Breast epithelium (tissue), 4 donors: ENCODE measurements at places on chromosomes 1 and 21. TPM values are rescaled to one million over a fixed set of nuclear protein-coding genes. Genes with fewer than 3 reads are reported as not detected.
A peak's percentile ranks its signal among the peaks of the same experiment; 100 is the strongest.

DNA sequence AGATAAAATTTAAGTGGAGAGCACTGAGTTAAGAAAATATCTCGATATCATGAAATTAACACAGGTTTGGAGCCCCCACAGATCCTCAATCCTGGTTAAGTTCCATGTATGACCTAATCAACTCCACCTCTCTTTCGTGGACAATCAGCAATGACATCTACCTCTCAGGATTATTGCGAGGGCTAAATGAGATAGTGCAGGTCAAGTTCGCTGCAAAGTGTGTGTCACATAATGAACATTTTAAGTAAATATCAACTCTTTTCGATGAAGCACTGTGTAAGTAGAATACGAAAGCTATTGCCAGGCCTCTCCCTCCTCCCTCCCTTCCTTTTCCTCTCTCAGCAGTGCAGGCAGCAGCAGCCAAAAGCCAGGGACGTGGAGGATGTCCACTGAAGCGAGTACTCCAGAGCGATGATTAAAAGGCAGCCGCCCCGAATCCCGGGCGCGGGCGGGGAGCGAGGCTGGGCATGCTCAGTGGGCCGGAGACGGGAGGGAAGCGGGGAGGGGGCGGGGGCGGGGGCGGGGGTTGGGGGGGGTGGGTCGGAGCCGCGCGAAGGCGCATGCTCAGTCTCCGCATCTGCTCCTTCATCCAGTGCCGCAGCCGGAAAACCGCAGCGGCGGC lies at the start of gene CAMSAP2:
Gene CAMSAP2 (plus strand): TSS at position 567 of the 622 bp plus-strand sequence. CDS start 935 bp downstream, outside the sequence.
- DNase-seq = peak; percentile 79

The HJV gene
- not detected for total RNA-seq

The FCRL4 gene
- not detected for total RNA-seq

DNA sequence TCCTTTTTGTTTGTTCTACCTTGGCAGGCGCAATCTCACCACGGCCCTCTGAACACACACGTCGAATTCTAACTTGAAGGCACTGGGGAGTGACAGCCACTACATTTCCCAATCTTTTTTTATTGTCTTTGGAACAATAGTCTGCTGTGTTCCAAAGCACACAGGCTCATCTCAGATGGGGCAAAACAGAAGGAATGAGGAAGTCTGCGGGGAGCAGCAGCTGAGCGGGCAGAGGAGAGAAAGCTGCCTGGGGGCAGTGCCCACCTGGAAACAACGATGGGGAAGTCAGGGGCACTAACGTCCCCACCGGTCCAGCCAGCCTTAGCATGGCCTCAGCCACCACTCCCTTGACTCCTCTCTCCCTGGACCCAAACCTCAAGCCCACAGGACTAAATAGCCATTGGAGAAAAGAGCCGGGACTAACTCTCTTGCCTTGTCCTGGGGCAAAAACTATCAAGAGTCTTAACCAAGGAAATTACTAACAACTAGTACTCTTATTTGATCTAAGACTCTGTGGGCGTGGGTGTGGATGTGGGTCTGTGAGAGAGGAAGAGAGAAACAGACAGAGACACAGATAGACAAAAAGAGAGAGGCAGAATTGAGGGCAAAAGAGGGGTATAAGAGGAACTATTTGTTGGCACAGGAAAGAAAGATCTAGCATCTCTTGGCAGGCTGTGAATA lies 34.2 kb downstream of the SYF2 start:
- DNase-seq = peak; percentile 67

DNA sequence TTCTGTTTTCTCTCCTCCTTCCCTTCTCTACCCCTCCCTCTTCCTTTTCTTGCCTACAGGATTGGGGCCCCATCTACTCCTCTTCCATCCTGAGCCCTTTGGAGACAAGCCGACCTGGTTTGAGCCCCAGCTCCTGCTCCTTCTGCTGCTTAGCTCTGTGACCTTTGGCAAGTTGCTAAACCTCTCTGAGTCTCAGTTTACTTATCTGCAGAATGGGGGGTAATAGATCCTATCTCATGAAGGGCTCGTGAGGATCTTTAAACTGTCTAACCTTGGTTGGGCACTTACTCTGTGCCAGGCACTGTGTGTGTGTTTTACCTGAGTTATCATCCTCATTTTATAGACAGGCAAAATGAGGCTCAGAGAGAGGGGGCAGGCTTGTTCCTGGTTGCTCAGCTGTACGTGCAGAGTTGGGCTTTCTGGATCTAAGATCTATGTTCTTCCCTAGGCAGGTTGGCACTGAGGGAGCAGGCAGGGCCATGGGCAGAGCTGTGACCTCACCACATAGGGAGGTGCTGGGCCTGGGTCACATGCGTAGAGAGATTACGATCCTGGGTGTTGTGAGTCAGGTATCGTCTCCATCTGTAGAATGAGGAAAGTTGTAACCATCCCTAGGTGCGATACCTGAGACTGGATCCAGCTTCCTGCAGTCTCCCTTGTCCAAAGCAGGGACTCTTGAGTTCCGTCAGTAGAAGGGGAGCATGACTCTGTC lies 58.5 kb downstream of the FOXO6 start:
- peak; percentile 35 for DNase-seq

DNA sequence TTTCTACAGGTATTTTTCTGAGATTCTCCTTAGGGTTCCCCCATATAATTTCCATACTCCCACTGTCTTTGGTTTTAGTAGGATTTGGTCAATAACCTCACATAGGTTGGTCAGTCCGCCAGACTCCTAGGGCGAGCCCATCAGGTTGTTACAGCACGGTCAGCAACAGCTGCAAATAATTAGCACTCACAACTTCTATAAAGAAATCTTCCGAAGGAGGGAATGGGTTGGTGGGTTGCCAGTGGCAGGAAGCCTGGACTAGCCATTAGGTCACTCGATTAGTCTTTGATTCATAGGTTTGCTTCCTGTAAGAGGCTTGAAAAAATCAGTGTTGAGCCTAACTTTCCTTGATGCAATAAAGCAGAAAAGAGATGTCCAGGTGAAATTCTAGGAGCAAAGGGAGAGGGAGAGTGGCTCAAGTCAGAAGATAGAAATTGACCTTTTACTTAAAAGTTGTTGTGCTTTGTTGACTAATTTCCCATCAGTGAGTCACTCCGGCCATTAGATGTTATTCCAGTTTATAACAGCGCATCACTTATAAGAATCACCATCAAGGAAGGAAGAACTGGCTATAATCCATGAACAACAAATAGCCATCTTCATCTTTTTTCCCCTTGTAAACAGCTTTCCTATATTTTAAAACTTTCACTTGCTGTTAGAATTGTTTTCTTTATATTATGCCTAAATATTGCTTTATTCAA lies 88.3 kb downstream of the TPR start:
- DNase-seq = no peak

- DNase-seq = no peak
Measured at GRCh38 chr1:208988811-208989222, 594.7 kb upstream of the CAMK1G start.

The TSPEAR gene
- total RNA-seq = not detected

The RGS18 gene
- 2.0 TPM for total RNA-seq

DNA sequence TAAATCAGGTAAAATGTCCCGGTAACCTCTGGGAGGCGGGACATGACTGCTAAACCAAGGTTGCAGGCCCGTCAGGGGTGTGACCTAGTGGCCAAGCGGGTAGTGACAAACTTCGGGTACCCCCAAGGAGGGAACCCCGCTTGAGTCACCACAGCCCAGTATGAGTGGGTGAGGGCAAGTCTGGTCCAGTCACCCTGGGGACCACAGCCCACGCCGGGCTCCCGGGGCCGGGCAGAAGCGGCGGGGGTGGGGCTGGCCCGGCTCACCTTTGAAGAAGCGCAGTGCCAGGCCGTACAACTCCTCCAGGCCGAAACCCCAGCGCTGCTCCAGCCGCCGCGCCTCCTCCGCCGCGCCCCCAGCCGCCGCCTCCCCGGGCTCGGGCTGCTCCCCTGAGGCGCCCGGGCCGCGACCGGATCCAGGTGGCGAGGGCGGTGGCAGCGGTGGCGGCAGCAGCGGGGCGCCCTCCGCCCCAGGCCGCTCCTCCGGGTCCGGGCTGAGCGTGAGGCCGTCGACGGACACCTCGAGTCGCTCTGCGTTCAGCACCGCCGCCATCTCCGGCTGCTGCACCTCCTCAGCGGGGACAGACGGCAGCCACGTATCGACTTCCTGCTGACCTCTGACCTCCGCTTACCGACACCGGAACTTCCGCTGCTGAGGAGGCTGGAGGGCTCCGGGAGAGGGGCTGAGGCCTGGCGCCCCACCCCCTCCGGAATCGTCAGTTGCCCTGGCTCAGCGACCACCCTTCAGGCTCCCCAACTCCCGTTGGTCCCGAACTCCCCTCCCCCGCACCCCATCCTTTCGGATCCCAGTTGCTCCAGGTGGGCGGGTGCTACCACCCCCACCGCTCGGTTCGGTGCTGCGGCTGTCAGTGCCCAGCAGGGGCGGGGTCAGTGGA lies at the start of gene ACBD3:
Gene ACBD3 (minus strand): TSS at position 618 of the 895 bp plus-strand sequence. CDS start 66 bp downstream, at position 552.
- DNase-seq = peak; percentile 86

DNA sequence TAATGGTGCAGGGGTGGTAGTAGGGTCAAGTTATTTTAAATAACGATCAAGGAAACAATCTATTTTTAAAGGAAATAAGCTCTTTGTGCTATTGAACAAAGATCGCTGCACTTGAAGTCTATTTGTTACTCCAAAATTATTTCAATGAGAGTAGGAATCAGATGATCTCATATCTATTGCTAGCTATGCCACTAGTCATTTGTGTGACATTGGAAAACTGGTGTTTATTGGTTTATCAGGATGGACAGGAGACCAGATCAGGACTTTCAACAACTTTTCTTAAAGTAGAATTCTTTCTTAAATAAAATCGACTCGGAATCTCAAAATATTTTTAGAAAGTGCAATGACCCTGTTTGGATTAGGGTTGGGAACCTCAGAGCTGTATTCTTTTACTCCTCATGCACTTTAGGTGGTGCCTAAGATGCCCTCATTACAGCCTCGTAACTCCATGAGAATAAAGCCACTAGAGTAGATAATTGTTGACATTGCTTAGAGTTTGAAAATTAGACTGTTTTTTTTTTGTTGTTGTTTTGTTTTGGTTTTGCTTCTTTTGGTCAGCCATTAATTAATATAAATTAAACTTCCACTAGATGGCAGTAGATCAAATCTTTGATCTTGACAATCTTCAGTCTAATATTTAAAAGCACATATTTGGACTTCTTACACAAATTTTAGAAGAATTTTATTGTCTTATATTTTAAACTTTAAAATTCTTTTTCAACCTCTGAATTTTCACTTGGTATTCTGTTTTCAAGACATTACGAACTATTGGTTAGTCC lies 352.4 kb downstream of the USP25 start:
- DNase-seq = no peak

GRCh38 chr1:204569478-204569877 lies 53.3 kb downstream of the MDM4 start:
- no peak for DNase-seq

- no peak for DNase-seq
Measured at GRCh38 chr1:173491508-173491907, 14.4 kb downstream of the PRDX6 start.

The PTAFR gene
- 8.3 TPM for total RNA-seq

- peak; percentile 58 for DNase-seq
Measured at GRCh38 chr1:154433161-154433764, 28.1 kb downstream of the IL6R start.
